HCEC 1CT (cell line): ENCODE measurements at places on chromosomes 4 and X.

GRCh38 chrX:20913760-20914159 is 460.5 kb upstream of the CNKSR2 start:
- no peak for DNase-seq

DNA sequence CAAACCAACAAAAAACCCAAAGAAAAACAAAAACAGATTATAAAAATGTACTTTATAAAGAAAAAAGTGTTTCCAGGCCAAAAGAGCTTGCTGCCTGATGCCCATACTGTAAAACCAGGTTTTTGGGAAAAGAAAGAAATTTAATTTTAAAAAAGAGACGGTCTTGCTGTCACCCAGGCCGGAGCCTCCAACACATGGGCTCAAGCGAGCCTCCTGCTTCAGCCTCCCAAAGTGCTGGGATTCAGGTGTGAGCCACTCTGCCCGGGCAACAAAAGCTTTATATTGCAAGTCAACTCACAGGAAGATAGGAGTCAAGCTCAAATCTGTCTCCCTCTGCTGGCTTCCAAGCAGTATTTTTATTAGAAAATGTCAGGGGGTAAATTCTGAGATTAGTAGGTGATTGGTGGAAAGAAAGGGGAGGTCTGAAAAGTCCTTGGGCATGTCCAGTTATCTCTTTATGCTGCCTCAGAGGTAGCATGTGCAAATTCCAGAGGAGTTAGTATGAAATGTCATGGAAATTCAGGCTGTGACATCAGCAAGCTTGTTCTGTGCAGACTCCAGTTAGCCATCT is 39.4 kb downstream of the MGST2 start:
- no peak for DNase-seq

DNA sequence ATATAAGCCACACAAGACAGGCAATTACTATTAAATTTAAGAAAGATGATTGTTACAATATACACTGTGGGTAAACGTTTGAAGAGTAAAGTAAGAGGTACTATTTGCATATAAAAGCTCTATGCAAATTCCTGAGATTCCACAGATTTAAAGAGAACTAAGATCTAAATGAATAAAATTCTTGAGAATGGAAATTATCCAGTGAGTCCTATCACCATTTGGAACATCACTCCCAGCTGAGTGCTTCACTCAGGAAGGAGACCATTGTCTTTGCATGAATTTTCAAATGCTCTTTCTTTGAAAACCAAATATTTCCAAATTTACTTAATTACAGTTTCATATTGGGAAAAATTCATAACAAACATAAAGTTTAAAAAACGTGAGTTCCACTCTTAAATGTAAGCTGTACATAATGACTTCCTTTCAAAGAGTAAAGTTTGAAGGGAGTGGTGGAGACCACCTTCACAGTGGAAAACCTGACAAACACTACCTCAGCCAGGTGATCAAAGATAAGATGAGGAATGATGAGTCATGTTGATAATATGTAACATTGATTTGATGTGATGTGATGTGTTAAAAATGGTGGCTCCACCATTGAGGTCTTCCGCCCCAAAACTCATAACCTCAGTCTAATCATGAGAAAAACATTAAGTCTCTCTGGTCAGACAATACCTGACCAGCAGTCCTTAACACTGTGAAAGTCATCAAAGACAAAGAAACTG is 159.9 kb downstream of the BANK1 start:
- no peak for DNase-seq

DNA sequence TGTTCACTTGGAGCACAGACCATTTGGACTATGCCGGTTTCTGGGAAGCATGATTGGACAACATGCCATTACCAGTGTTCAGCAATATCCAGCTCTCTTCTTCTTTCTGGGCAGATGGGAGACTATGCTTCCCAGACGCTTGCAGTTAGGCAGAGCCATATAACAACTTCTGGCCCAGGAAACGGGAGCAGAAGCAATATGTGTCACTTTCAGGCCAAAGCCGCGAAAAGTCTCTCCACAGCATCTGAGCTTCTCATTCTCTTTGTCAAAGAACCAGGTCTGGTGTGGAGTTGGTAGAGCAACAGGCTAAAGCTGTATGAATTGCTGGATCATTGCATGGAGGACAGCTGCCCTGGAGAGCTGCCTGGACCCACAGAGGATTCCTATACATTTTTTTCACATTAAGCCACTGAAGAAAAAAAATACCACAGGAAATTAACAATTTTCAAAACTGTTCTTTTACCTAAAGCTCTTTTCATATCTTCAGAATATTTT is 131.4 kb upstream of the FRG1 start:
- DNase-seq, result no peak

- no peak for DNase-seq
Measured at GRCh38 chr4:92305878-92306520, 2.2 kb downstream of the GRID2 start.

- no peak for DNase-seq
Measured at GRCh38 chr4:109760682-109761081, 30.8 kb upstream of the PLA2G12A start.

GRCh38 chr4:182640491-182640890 is 276.7 kb downstream of the DCTD start:
- DNase-seq, result no peak

- DNase-seq, result no peak
Measured at GRCh38 chr4:136900696-136901095, 631.6 kb downstream of the PCDH18 start.

DNA sequence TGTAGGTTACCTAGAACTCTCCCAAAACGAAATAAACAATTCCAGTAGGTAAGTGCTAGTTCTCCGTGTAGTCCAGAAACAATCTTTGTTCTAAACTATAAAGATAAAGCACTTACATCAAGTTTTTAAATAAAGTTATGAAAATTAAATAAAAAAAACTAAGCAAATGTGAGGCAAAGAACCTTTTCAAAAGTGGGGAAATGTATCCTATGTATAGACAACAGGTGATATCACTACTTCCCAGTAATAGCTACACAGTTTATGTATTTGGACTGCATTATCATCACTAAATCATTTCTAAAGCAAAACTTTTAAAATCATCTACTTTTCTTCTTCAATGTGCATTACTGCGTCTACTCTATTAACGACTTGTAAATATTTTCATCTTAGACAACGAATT is 2.0 kb downstream of the YTHDC1 start:
- DNase-seq, result no peak

DNA sequence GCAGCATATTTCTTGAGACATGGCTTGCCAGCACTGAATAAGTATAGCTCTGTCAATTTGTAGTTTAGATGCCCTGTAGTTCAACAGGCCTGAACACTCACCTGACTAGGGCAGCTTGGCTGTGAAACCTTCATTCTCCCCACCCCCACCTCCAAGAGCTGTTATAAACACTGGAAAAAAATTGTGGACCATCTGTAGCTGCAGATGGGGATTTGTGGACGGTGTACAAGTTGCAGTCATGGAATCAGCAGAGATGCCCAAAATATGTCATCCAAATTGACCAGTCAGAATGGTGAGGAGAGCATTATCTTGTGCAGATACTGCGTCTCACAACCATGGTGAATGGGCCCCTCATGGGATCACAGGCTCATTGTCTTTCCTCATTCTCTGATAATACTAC is 76.2 kb upstream of the PAQR3 start:
- no peak for DNase-seq

GRCh38 chr4:100359441-100359840 is 158.4 kb downstream of the EMCN start:
- DNase-seq, result no peak

DNA sequence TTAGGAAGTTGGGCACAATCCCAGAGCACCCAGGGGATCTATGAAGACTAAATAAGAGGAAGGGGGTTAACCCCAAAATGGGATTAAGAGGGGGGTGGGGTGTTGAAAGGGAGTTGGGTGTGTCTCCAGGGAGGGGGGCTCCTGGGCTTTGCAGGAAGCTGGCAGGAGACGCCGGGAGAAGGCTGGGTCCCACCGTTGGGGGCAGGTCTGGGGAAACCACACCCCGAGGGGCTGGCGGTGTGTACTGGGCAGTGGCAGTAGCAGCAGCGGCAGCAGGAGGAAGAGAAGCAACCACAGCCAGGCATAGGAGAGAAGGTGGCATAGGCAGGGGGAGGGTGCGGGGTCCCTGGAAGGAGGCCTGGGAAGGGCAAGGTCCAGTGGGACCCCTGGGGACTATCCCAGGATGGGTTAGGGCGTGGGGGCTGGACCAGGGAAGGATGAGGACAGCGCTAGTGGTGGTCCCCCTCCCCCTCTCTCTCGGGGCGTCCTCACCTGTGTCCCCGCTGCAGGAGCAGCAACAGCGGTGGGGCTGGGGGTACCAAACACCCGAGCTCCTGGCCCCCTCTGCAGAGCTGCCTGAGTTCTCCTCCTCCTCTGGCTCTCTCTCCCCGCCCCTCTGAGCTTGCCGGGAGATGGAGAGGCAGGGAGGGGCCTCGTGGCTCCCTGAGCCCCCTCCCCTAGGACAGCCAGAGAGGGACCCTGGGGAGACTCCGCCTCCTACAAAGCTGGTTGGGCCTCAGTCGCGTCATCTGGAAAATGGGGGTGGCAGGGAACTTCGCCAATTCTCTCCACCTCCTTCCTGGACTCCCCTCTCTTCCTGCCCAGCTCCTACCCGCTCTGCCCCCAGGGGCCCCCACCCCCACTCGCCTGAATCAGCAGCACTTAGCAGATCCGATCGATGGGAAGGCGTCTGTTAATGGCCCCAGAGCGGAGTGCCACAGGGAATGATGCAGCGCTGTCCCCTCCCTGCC is at the start of gene KCND1:
TSS of gene KCND1 (minus strand) at position 596 of the 971 bp plus-strand sequence. CDS start 1,573 bp downstream, outside the sequence.
- peak; percentile 4 for DNase-seq

- DNase-seq, result no peak
Measured at GRCh38 chr4:108527723-108528122, 92.7 kb upstream of the RPL34 start.

DNA sequence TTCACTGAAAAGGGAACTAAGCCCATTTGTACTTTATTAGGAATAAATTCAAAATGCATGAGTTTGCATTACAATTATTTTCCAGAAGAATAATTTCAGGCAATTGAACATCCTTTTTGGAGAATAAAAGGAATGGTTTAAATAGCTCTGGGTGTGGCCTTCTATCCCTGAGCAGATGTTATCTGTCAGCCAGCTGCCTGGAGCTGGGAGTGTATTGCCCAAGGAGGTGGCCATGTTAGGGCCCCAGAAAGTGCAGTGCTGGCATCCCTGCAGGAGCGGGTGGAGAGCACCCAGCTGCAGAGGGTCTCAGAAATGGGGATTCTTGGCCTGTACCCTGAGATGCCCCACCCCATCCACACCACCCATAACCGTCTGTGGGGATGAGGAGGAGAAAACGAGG is 21.6 kb upstream of the VEGFD start:
- DNase-seq, result no peak

GRCh38 chr4:177301126-177301639 is 8.5 kb upstream of the NEIL3 start:
- no peak for DNase-seq

DNA sequence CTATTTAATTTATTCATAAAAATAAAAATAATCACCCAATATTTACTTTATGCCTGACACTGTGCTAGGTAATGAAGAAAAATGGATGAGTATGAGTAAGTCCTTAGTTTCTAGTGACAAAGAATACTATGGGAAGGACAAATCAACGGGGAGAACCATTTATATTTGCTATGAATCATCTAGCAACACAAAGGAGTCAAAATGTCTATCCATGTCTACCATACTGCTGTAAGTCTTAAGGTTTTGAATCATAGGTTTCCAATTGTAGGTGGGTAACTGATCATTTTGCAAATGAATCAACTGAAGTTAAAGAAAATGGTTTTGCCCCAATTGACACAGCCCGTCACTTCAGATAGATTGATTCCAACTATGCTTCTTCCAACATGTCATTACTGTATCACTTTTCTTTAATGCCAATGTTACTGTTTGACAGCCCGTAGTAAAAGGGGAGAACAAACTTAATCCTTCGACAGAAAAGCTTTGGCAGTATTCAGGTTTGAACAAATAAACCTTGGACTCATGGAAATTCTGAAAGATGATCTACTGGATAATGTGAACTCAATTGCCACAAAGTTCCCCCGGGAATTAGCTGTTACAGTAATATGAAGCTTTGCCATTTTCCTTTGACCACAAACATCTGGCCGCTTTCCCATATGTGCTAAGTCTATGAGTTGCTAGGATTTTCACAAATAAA is 3.2 kb downstream of the TDO2 start:
- peak; percentile 75 for DNase-seq

GRCh38 chr4:74018116-74018515 is 19.6 kb upstream of the CXCL5 start:
- peak; percentile 52 for DNase-seq

DNA sequence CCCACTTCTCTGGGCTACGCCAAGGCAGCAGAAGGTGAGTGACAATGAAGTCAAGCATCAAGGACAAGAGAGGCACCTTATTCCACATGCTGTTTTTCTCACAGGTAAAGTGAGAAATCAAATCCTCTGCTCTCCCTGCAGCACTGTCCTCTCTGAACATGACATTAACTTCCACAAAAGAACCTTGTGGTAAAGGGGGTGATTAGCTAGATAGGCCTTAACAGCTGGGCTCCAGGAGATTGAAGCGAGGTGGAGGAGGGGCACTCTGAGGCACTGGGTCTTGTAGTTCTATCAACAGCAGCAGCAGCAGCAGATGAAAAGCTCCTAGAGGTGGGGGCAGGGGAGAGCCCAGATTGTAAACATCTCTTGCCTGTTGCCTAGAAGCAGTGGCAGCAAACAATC is 96.8 kb upstream of the CXXC4 start:
- DNase-seq, result no peak

DNA sequence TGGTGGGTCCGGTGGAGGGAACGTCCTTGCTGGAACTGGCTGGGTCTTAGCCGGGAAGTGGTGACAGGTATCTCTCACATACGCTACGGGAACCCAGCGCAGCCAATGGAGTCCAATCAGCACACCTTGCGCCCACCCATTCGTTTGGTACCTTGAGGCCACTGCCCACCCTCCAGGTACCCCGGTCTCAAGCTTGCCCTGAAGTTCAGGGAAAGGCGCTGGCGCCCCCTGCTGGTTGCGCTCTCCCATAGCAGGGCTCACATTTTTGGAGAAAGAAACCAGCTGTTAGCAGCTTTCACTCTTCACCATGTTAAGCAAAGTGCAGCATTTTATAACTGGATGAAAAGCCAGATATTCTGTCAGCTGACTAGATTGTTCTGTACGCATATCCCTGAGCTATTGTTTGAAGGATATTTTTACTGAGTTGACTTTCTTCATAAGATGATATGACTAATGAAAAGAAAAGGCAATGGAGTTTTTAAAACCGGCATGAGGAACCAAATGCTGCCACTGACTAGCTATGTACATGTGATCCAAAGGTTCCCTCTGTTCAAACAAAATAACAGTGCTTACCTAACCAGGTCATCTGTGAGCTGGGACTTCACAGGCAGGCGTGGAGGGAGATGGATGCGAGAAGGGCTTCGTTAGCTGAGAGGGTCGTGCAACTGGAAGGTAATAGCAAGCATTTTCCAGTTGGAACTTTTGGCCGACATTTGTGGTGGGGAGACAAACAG is 43.7 kb downstream of the OTOP1 start:
- peak; percentile 1 for DNase-seq

- DNase-seq, result no peak
Measured at GRCh38 chr4:148793221-148793620, 351.0 kb upstream of the NR3C2 start.

DNA sequence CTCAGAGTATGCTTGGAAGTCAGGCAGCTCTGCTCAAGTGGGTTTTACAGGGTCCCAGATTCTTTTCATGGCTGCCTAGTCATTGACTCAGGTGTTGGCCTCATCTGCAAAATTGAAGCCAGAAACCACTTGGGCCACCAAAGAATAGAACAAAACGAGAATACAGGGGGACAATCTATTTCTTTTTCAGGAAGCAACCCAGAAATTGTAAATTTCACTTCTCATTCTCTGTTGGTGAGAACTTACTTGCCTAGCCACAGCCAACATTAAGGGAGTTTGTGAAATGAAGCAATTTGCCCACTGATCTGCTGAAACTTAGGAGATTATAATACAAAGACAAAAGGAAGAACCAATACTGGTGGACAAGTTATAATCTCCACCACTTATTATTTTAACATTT is 8.6 kb upstream of the TKTL2 start:
- no peak for DNase-seq
